ENCODE measurements at places on chromosomes 2 and 18. TPM values are rescaled to one million over a fixed set of nuclear protein-coding genes. Genes with fewer than 3 reads are reported as not detected.
A peak's percentile ranks its signal among the peaks of the same experiment; 100 is the strongest.

DNA sequence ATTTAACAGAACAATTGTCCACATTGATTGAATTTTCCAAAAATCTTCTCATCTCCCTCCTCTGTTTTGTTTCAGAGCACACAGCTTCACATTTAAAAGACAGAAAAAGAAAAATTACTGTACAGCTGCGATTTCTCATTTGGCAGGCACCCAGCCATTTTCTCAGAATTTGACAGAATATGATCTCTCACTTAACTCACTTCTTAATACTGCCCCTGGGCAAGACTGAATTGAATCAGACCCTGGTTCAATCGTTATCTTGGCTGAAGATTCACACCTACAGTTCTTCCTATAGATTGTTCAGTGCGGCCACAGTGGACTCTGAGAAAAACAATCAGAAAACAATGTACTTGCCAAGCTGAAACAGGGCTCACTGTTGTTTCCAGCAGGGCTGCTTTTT lies 90.2 kb upstream of the LHCGR start:
- DNase-seq = no peak

DNA sequence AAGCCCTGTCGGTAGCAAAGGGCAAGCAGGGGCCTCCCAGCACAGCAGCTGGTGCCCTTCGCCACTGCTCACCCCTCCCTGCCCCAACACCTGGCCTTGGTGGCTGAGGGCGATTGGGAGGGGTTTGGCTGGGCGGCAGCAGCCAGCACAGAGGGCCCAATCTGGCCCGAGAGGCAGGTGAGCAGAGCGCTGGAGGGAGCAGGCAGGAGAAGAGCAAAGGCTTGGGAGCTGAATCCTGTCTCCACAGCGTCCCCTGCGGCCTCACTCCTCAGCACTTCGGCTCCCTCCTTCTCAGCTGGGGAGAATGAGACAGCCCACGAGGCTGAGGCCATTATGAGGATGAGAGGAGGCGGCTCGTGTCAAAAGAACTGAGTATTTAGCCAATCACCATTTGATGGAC lies 74.9 kb upstream of the TAF1B start:
- DNase-seq = no peak

The ELP2 gene
- total RNA-seq = 75.7 TPM

DNA sequence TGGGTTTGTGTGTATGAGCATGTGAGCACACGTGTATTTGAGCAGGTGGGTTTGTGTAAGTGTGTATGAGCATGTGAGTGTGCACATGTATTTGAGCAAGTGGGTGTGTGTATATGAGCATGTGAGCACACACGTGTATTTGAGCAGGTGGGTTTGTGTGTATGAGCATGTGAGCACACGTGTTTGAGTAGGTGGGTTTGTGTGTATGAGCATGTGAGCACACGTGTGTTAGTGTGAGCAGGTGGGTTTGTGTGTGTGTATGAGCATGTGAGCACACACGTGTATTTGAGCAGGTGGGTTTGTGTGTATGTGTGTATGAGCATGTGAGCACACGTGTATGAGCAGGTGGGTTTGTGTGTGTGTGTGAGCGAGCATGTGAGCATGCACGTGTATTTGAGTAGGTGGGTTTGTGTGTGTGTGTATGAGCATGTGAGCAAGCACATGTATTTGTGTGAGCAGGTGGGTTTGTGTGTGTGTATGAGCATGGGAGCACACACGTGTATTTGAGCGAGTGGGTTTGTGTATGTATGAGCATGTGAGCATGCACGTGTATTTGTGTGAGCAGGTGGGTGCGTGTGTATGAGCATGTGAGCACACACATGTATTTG lies 169.7 kb downstream of the TWIST2 start:
- DNase-seq = no peak

The SERPINB13 gene
- total RNA-seq = not detected

- no peak for DNase-seq
Measured at GRCh38 chr2:208253600-208254117, 1.2 kb downstream of the IDH1 start.

The AMMECR1L gene
- total RNA-seq = 11.8 TPM

The KATNAL2 gene
- total RNA-seq = 2.2 TPM

DNA sequence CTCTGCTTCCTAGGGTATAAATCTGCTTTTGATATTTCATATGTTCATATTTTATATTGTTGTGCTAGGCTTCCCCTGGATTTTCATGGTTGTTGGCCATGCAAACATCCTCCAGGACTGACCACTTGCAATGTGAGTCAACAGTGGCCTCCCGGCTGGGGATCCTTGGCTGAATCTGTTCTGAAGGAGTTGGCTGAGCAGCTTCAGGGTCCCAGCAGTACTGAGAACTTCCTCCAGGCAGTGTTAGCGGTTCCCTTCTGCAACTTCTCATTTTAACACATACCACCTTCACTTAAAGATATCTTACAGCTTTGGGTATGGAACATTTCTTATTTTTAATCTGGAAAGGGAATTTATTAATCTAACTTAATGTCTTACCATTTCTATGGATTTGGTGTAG lies 122.1 kb downstream of the DTNB start:
- DNase-seq = peak; percentile 26

GRCh38 chr2:98012561-98012991 lies 16.8 kb upstream of the TMEM131 start:
- no peak for DNase-seq
